Jurkat, Clone E6-1 (cell line): ENCODE measurements at places on chromosomes 7 and 10.

- DNase-seq, result no peak
These were observed 77.0 kb upstream of the GNA12 start for GRCh38 chr7:2920956-2921652.

DNA sequence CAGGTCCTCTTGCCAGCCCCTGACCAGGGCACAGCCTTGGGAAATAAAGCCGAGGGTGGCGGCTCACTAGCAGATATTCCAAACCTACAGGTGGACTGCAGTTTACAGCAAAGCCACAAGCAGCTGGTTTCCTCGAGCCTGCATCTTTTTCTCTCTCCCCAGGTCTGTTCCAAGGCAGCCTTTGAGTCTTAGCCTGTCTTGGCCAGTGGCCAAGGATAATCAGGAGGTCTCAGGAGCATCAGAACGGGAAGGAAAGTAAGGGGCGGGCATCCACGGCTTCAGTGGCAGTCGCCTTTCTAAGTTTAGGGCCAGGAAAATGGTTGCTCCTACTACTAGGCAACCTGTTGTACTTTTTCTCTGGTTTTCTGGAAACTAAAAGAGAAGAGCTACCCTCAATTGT is 219.7 kb upstream of the ZMIZ1 start:
- DNase-seq, result no peak

- peak; percentile 18 for DNase-seq
These were observed 3.3 kb downstream of the IMMP2L start for GRCh38 chr7:111558991-111559390.

DNA sequence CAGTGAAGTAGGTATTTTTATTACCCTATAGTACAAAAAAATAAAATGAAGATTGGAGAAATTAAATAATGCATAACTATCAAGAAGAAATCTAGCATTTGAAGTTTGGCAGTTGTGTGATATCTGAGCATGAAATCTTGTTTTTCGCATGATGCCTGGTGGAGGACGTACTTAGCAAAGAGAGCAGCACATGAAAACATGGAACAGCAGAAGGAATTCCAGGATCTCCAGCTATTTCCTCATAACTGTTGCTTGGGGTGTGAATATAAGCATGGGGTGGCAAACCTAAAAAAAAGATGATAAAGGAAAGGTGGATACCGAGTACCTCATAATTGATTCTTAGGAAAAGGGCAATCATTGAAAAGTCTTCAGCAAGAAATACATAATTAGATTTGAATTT is 174.3 kb upstream of the FAM3C start:
- DNase-seq, result no peak

GRCh38 chr7:38881947-38882684 is 26.9 kb downstream of the VPS41 start:
- no peak for DNase-seq

GRCh38 chr7:47071866-47072265 is 510.0 kb downstream of the TNS3 start:
- no peak for DNase-seq

GRCh38 chr7:73521636-73522104 is 423 bp downstream of the BAZ1B start:
- DNase-seq, result no peak

DNA sequence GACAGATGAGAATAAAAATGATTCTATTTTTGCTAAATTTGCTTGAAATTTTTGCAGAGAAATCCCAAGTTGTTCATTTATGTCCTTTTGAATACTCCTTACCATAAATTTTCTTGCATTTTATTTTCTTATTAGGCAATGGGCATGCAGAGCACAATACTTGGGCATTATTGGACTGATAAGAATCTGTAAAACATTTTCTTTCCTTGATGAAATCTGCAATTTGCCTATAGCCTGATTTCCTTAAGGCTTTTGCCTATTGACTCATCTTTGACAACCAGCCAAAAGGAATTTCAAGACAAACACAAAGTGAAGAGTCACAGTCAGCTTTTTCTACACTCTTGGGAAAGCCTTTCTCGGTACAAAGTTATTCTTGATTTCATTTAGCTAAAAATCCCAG is 30.5 kb upstream of the GNAT3 start:
- DNase-seq, result no peak
